ENCODE measurements at places on chromosomes 1 and 21.

- DNase-seq: no peak
Measured at GRCh38 chr1:171666114-171666769, 13.8 kb upstream of the MYOC start.

- no peak for DNase-seq
Measured at GRCh38 chr1:233229288-233229687, 66.2 kb downstream of the PCNX2 start.

DNA sequence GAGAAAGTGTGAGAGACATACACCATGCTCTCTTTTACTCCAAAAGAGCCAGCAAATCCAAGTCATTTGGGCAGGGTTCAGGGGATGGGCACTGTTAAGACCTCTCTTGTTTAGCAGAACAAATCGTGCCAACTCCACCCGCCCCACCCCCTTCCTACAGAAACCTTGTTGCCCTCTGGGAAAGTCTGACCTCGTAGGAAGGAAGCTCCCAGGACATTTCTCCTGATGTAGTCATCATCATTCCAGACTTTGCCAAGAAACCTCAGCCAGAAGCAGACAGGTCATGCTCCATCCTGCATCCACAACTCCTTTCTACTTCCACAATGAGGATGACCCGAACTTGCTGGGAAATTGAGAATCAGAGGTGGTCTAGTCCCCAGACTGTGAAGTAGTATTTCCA, 57.7 kb downstream of the UBE2T start:
- no peak for DNase-seq

- DNase-seq: no peak
Measured at GRCh38 chr1:16042096-16042495, 1.5 kb upstream of the CLCNKB start.

DNA sequence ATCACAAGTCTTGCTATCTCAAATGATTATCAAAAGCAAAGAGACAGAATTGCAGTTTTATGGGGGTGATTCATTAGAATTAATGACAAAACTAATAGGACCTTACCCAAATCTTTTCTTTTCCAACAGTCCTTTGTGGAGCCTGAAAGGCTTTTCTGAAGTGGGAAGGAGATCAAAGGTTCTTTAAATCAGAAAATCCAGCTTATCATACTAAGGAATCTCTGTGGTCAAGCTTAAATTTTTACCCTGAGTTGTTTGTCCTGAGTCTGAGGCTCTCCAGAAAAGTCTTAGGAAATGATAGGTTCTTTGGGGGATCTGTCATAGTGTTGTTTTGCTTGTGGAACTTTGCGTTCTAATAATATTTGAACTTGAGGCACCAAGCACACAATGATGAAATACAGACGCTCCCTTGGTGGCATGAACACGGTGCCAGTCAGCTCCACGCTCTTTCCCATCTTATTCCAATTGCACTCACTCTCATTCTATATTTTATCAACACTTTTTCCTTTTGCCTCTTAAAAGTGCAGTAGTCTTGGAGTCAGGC, 38.0 kb upstream of the COL24A1 start:
- DNase-seq: no peak

- no peak for DNase-seq
Measured at GRCh38 chr1:217097819-217098218, 374.6 kb upstream of the ESRRG start.

- DNase-seq: no peak
Measured at GRCh38 chr1:231855361-231855760, 228.8 kb downstream of the DISC1 start.

DNA sequence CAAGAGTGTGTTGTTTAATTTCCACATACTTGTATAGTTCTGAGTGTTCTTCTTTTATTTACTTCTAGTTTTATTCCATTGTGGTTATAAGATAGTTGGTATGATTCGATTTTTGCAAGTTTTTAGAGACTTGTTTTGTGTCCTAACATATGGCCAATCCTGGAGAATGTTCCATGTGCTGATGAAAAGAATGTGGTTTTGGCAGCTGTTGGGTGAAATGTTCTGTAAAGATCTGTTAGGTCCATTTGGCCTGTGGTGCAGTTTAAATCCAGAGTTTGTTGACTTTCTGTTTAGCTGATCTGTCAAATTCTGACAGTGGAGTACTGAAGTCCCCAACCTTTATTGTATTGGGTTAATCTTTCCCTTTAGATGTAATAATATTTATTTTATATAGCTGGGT, 19.5 kb upstream of the TIPRL start:
- no peak for DNase-seq

GRCh38 chr1:203199816-203200571, 13.5 kb upstream of the CHI3L1 start:
- no peak for DNase-seq

GRCh38 chr1:152630596-152630995, 7.7 kb upstream of the LCE3A start:
- DNase-seq: no peak

GRCh38 chr1:117967477-117967876, 37.9 kb downstream of the WDR3 start:
- DNase-seq: no peak

DNA sequence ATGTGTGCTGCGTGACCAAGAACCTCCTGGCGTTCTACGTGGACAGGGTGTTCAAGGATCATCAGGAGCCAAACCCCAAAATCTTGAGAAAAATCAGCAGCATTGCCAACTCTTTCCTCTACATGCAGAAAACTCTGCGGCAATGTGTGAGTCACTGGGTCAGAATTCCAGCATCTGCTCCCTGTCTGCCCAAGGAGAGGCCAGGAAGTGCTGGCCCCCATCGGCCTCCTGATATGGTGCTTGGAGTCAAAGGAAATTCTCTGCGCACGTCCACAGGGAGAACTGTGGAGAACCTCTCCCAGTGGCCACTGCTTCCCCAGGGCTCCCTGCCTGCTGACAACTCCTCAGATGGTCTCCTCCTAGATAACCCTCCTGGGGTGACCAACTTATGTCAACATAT, 25.6 kb upstream of the IL20 start:
- DNase-seq: no peak

- DNase-seq: no peak
Measured at GRCh38 chr1:113975211-113975895, 3.9 kb upstream of the OLFML3 start.

All from activated naive CD4-positive, alpha-beta T cell treated with anti-CD3 and anti-CD28 coated beads, Interleukin-2, amount 50 U/mL, for 16 hours (primary cell).